NCI-H1417 treated with DMSO at 0.1 percent for 48 hours (cell line): ENCODE measurements at places on chromosomes 6 and 20.

DNA sequence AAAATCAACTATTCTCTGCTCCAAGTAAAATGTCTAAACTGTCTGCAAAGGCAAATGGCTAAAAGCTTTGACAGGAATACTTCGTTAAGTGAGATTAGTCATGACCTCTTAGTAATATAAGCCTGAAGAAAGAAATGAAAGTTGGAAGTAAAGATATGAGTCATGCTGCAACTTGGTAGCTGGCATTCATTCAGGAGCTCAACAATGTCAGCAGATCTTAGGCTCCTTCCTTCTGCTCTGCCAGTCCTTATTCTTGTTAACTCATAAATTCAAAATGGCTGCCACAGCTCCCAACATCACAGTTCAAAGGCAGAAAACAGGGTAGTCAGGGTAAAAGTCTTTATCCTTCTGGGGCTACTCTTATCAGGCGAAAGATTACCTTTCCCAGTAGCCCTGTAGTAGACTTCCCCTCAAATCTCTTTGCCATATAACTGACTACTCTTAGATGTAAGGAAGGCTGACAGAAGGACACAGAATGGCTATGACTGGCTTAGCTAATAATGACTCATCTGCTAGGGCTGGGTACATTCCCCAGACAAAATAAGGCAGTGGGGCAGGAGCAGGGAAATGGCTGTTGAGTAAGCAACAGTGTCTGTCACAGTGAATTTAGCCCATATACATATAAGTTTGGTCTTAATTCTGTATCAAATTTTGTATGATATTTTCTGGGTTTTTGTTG lies 24.4 kb upstream of the C6orf62 start:
- DNase-seq = no peak

DNA sequence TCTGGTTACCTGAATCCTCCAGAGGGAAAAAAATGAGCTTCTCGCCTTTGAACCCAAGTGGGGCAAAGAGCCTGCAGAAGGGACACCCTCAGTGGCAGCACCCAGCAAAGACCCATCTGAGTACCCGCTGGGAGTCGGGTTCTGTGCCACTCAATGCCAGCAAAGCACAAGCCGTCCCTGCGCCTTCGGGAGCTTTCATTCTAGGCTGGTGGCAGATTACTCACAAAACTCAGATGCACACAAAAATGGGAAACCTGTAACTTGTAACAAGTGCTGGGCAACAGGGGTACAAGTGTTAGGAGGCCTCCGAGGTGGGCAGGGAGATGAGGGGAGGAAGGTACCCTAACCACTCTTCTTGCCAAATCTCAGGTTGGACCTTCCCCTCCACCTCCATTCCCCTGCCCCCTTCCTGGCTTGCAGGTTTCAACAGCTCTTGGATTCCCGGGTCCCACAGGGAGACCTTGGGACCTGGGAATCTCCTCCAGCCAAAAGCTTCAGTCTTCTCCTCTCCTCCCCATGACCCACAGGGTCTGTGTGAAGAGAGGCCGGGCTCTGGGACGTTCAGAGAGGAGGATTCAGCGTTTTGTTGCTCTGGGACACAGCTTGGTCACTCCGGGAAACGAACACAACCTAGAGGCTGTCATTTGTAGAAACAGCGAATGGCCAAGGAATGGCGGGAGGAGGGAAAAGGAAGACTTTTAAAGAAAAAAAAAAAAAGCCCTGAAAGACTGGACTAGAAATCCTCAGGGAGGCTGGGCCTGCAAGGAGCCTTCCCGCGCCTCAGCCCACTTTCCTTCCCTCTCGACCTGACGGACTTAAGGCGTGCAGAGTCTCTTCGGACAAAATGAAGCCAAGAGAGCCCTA lies 1.2 kb upstream of the PARD6B start:
- DNase-seq = no peak

DNA sequence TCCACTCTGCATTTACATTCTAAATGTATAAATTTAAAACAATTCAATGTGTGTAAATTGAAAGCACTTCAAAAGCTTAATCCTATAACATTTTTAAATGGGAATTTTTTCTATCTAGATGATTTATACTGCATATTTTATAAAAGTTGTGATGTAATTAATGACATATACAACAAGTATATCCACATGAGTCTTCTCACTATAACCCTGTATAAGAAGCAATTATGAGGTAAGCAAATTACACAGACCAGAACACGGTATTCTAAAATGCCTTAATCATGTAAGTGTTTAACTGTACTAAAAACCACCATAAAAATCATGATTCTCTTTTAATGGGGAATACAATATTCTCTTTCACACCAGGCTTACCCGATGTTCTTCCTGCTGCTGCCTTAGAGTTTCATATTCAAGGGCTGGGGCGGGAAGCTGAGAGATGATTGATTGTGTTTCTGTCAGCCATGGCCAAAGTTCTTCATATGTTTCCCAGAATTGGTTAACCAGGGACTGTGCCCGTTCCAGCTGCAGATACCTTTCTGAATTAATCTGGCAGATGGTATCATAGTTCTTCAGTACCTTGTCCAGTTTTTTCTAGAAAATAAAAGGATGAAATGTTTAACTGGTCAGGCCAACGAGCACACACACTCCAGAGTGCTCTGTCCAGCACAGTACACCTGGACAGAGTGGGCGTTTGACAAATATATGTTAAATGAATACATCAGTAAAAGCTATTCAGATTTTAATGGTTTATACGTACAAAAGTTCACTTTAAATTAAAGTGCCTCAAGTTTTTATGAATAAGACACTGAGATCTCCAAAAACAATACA lies 127.4 kb downstream of the DST start:
- DNase-seq = no peak

- no peak for DNase-seq
Observed at GRCh38 chr20:3315136-3315535, 76.1 kb upstream of the SLC4A11 start.

DNA sequence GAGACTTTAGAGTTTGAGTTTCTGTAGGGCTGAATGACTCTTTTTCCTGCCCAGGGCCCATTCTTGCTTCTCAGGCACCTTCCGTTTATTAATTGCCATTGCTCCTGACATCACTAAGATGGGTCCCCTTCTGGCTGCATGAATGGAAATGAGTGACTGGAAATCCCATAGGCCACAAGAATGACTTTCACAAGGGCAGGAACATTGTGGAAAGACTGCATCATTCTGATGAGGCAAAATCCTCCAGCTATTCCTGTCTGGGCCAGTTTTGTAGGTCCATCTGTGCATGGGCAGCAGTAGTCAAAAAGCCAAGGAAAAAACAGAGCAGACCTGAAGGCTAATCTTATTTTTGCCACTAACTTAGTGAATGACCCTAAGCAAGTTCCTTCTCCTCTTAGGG lies 19.3 kb downstream of the TMEM74B start:
- no peak for DNase-seq

DNA sequence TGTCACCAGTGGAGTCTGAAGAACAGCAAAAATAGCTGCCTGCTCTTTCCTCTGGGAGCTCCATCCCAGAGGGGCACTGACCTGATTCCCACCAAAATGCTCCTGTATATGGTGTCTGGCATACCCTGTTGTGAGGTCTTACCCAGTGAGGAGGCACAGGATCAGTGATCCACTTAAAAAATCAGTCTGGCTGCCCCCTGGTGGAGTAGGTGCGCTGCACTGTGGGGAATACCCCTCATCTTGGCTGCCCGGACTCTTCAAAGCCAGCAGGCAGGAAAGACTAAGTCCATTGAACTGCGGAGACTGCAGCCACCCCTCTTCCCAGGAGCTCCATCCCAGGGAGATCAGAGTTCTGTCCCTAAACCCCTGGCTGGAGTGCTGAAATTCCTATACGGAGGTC lies 230.9 kb upstream of the HTR1E start:
- DNase-seq = no peak

- no peak for DNase-seq
Observed at GRCh38 chr20:30922129-30922528, 335.3 kb upstream of the DEFB115 start.

DNA sequence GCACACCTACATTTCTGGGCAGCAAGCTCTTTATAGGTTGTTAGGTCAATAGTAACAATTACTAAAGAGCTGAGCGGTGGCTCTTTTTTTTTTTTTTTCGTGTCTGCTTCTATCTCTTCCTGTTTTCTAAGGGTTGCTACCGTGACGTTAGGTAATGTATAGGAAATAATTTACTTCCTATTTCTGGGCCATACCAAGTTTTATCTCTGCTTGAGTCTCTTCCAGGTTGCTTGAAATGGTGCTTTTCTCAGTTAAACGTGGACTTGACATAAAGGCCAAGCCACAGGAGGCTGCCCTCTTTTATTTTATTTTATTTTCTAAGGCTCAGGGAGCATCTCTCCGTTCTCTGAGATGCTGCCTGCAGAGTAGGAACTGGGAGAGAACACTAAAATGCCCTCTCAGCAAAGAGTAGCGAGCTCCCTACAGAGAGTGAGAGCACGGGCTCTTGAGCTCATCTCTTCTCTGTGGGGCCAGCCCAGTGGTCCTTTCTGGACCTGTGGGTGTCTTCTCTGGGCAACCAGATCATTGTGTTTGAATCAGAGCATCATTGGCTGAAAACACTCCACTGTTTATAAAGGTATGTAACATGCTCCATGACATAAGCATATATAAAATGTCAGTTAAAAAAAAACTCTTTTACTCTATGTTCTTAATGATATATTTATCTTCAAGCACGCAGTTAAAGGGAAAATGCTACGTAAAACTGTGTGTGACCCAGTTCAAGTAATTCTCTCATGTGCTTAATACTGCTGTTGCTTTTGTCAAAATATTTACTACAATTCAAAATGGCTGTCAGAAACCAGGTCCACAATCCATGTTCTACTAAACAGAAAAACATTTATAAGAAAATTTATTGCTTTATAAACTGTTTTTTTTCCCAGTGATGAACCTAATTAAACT lies at the start of gene ZNF831:
Gene ZNF831 (plus strand): TSS at position 191 of the 900 bp plus-strand sequence. CDS start 27,199 bp downstream, outside the sequence.
- no peak for DNase-seq

- DNase-seq = no peak
Observed at GRCh38 chr6:144284783-144285547, at the start of gene UTRN. TSS of gene UTRN (plus strand) at chr6:144285335. CDS start at chr6:144291829, 6,494 bp downstream.
